Activated CD4-positive, alpha-beta memory T cell treated with anti-CD3 and anti-CD28 coated beads, Interleukin-2, amount 10 ng/mL, durations not matched to agents 7 days and 5 days (primary cell): ENCODE measurements at places on chromosomes 16 and 17. TPM values are rescaled to one million over a fixed set of nuclear protein-coding genes. Genes with fewer than 3 reads are reported as not detected.

ZNF18 gene
- 9.7 TPM for total RNA-seq

MT1X gene
- 28.4 TPM for total RNA-seq

ZNF668 gene
- 13.9 TPM for total RNA-seq

TMEM100 gene
- total RNA-seq: not detected

MYO15A gene
- 0.60 TPM for total RNA-seq

SMPD3 gene
- total RNA-seq: 0.53 TPM
